ENCODE measurements at places on chromosomes 12 and 14. TPM values are rescaled to one million over a fixed set of nuclear protein-coding genes. Genes with fewer than 3 reads are reported as not detected.

The ATXN2 gene
- 66.3 TPM for total RNA-seq

The FSCB gene
- not detected for total RNA-seq

The SMIM41 gene
- not detected for total RNA-seq

The AMHR2 gene
- total RNA-seq = 15.0 TPM

The SIRT4 gene
- 2.5 TPM for total RNA-seq

The PLEKHG7 gene
- total RNA-seq = not detected

Measured in K562 (cell line).